ENCODE measurements at places on chromosomes 4 and X. TPM values are rescaled to one million over a fixed set of nuclear protein-coding genes. Genes with fewer than 3 reads are reported as not detected.

GASK1B gene
- 3.1 TPM for total RNA-seq

JAKMIP1 gene
- not detected for total RNA-seq

SHROOM2 gene
- total RNA-seq, result 1.7 TPM

AADAT gene
- total RNA-seq, result 6.2 TPM

USP51 gene
- 0.80 TPM for total RNA-seq

WDR17 gene
- 0.04 TPM for total RNA-seq

TMEM150C gene
- total RNA-seq, result not detected

DNA sequence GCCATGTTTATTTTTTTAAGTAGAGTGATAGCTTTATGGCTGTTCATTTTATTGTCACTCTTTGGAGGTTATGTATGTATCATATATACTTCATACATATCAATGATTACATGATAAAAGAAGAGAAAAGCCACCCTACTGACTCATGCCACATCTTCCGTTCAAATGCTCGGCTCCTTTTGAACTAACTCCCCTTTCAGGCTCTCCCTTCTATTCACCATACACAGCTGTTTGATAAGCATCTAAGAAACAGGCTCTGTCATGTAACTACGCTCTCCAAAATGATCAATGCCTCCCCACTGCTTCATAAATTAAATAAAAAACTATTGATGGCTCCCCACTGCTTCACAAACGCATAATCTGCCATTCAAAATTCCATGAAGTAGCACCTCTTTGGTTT lies 89.4 kb downstream of the SEL1L3 start:
- no peak for DNase-seq

- no peak for DNase-seq
Measured at GRCh38 chrX:73977542-73978169, 326.3 kb upstream of the ZCCHC13 start.

DNA sequence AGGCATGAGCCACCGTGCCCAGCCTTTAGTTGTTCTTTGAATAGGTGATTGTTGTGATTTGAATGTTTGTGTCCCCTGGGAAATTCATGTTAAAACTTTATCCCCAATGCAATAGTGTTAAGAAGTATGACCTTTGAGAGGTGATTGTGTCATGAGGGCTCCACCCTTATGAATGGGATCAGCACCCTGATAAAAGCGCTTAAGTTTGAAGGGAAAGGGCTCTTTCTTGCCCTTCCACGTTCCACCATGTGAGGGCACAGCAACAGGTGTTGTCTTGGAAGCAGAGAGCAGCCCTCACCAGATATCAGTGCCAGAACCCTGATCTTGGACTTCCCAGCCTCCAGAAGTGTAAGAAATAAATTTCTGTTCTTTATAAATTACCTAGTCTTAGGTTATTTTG lies 33.7 kb upstream of the RP2 start:
- no peak for DNase-seq

DNA sequence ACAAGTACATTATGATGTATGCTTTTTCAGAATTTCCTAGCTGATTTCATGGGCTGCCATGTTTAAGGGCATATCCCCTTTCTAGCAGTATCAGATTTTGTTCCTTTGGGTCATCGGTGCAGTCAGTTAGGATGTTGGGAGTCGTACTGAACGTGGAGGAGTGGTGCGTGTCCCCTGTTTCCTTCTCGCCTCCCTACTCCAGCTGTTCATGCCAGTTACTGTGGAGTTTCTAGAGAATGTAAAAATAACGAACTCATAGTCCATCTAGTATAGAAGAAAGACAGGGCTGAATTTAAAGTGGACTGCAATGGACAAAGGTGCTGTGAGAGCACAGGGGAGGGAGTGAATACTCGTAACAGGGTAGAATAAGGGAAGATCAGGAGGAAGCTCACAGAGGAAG lies 111.3 kb downstream of the CEP135 start:
- DNase-seq, result no peak

DNA sequence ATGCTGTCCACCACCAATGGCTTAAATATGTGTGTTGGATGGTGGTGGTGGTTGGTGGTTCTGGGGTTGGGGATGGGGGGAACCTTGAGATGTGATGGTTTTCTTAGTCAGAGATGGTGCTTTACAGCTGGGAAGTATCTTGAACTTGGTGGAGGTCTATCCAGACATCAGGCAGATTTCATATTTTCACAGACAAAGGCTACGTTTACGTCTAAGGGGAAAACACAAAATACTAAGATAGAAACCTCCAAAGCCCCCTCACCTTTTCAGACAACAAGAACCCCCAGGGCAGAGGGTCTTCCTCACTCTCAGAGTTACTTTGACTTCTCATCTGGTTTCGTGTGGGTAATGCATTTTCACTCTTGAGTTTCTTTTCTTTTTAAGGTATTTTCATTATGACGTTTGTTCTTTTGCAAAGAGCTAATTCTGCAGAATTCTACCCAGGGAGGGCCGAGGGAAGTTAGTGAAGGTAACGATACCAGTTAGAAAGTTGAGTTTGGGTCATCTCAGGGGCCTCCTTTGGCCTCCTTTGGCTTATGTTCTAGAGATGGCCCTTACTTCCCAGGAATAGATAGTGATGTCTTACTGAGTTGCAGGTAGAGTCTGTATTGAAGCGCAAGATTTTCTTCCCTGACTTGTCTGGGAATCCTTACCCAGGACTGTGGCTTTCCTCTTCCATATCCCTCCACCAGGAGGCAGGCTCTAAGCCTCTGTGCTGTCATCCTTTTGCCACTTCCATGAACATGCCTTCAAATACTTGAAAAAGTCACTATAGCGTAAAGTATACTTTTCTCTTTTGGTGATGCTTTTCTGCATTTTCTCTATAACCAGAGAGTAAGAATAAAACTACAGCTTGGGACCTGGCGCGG lies 31.9 kb downstream of the RHOH start:
- DNase-seq, result no peak

GRCh38 chrX:98194036-98194435 lies 1310.3 kb downstream of the RPA4 start:
- no peak for DNase-seq

- DNase-seq, result no peak
Measured at GRCh38 chrX:40093586-40093985, 4.2 kb downstream of the BCOR start.

DNA sequence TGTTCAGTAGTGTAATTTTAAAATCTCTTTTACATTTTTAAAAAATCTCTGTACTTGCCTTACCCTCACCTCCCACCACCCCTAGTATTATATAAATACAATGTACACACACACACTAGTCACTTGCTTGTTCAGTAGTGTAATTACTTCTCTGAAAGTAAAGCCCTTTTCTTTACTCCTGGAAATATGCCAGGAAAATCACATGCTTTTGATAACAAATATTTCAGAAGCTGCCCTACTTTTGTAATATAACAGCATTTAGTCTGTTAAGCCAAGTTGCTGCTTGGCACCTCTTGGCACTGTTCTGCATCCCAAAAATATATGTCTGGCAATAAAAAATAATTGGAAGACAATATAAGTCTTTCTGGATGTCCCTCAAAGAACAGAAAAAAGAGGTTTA lies 172.8 kb upstream of the APOOL start:
- DNase-seq, result no peak

GRCh38 chr4:4726051-4726450 lies 133.4 kb upstream of the MSX1 start:
- no peak for DNase-seq

GRCh38 chr4:53055274-53055673 lies 193.2 kb downstream of the RASL11B start:
- peak; percentile 27 for DNase-seq

- DNase-seq, result no peak
Measured at GRCh38 chrX:65993915-65994460, 45.9 kb downstream of the VSIG4 start.

GRCh38 chrX:130539721-130540321 lies 138.0 kb downstream of the RBMX2 start:
- peak; percentile 18 for DNase-seq

GRCh38 chr4:123838474-123838873 lies 441.9 kb downstream of the SPRY1 start:
- DNase-seq, result no peak

GRCh38 chr4:185205697-185206342 lies 2.0 kb upstream of the CFAP97 start:
- no peak for DNase-seq

GRCh38 chrX:10903523-10903922 lies 207.6 kb upstream of the HCCS start:
- DNase-seq, result no peak

GRCh38 chr4:156559346-156559745 lies 412.3 kb downstream of the PDGFC start:
- no peak for DNase-seq

GRCh38 chr4:7831330-7831729 lies 108.3 kb downstream of the AFAP1 start:
- peak; percentile 75 for DNase-seq

DNA sequence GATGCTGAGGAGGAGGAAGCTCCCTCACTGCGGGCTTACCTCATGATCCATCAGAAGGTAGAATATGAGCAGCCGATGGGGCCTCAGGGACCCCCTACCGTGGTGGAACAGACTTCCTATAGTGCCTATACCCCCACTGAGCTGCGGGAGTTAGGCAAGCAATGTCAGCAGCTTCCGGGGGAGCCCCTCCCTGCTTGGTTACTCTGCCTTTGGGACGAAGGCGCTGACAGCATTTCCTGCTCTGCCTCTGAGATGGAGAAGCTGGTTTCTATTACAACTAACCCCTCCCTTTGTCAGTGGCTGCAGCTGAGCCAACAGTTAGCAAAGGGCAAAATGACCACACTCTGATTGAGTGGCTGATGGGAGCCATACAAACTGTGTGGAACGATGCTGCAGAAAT lies 430.7 kb downstream of the IDS start:
- no peak for DNase-seq

Data from HFFc6 (cell line).